ENCODE measurements at places on chromosomes 7 and 10.

DNA sequence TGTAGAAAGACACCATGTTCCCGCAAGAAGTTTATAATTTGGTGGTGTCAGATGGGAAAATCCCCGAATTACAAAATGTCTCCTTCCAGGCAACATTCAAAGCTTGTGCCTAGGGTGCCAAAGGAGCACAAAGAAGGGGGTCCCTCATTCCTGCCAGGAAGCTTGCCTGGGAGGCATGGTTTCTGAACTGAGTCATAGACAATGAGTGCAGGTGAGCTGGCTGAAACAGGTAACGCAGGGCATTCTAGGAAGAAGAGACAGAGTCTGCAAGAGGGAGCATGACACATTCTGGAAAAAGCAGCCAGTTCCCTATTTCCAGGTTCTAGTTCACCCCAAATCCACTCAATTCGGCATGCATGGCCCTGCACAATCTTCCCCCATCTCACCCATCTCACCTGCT is 11.9 kb upstream of the CALU start:
- no peak for DNase-seq

DNA sequence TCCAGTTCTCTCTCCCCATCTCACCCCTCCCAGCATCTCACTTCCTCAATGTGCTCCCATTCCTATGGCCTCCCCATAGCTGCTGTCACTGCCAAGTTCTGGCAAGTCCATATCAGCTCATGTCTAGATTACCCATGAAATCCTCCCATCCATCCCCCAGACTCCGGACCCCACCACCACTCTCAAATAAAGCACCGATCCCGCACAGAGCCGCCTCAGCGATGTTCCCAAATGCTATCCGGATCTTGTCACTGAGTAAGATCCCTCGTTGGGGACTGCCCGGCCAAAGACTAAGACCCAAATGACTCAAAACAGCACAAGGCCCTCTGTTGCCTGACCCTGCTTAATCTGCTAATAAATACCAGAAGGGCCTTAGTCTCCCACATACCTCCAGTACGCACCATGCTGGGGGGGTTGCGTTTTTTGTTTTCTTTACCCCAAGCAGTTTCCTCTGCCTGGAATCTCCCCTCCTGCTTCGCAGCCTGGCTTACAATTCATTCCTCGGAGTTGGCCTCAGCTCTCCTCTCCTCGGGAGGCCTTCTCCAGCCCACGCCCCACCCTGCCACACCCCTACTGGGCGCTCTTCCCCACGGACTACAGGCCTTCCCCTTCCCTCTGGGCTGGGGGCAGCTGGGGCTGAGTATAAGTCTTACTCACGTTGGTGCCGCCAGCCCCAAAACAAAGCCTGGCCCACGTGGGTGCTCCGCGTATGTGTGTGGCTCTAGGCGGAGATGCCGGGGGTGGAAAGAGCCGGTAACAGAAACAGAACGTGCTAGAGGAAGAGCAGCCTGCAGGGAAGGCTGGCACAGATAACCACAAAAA is 1.8 kb upstream of the DUSP5 start:
- peak; percentile 89 for DNase-seq

GRCh38 chr10:126199221-126199998 is 188.9 kb downstream of the ADAM12 start:
- DNase-seq: no peak

DNA sequence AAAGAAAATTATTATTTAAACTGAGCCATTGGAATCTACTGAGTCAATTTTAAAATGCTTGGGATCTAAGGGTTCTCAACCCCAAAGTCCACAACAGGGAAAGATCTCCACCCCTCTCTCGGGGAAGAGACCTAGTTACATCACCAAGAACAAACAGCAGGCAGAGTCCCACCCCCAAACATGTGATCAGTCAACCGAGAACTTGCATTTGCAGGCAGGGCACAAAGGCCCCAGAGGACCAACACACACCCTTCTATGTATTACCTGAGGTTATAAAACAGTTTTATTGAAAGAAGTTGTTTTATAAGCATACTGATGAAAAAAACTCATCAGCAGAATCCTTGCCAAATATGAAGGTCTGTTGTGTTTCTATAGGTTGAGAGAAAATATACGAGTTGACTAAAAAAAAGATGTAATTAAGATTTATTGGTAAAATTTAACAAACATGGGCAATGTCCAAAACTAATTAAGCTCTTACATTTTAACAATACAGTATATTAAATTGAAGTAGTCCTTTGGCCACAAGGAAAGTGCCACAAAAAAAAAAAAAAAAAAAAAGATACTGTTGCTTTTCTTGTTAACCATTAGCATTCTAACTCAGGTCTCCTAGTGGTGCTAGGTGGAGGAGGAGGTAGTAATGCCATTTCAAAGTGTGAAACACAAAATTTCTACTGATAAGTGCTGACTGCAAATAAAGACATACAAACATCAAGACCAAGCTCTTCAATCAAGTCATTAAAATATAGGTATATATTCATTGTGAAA is 975 bp upstream of the USP54 start:
- no peak for DNase-seq

GRCh38 chr10:45439365-45439764 is 65.3 kb downstream of the ALOX5 start:
- no peak for DNase-seq

GRCh38 chr7:87058744-87059524 is 520 bp downstream of the ELAPOR2 start:
- DNase-seq: no peak

- DNase-seq: no peak
Observed at GRCh38 chr10:130634816-130635215, 498.6 kb downstream of the GLRX3 start.

GRCh38 chr7:111741811-111742240 is 179.5 kb upstream of the IMMP2L start:
- peak; percentile 70 for DNase-seq

GRCh38 chr10:29973921-29974320 is 85.5 kb downstream of the JCAD start:
- no peak for DNase-seq

DNA sequence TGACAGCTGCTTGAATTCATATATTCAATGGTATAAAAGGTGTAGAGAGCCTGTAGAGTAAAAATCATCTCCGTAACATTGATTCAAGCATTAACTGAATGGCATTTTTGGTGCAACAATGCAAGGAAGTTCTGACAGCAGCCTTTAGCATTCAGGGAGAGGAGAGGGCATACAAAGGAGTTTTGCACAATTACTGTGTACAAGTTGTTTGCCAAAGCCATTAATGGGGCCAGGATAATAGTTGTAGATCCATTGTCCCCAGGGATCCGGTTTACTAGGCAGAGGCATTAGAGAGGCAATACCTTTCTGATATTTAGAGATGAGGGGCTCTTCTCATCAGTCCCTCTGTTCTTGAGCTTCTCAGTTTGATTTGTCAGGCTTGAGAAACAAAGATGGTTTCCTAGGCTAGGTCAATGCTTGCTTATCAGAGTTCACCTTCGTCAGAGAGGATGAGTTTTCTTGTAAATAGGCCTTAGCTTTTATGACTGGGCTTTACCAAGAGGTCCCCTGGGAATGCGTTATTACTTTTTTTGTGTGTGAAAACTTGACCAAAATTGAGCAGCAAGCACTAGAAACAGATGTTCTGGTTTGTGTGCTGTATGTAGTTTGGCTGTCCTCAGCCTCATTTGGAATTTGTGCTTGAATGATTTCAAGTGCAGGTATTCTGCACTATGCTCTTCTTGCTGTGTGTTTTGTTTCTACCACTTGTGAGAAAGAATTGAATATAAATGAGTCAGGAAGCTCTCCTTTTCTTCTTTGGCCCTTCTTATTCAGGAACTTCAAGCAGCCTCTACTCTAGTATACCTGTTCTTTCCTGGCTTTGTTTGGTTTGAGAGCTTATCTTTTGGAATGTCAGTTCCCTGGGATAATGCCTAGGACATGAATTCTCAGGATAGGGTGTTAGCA is 32.0 kb downstream of the SND1 start:
- no peak for DNase-seq

GRCh38 chr10:123558651-123559050 is 107.5 kb upstream of the GPR26 start:
- no peak for DNase-seq

- DNase-seq: no peak
Observed at GRCh38 chr7:49850921-49851613, 77.6 kb downstream of the VWC2 start.

DNA sequence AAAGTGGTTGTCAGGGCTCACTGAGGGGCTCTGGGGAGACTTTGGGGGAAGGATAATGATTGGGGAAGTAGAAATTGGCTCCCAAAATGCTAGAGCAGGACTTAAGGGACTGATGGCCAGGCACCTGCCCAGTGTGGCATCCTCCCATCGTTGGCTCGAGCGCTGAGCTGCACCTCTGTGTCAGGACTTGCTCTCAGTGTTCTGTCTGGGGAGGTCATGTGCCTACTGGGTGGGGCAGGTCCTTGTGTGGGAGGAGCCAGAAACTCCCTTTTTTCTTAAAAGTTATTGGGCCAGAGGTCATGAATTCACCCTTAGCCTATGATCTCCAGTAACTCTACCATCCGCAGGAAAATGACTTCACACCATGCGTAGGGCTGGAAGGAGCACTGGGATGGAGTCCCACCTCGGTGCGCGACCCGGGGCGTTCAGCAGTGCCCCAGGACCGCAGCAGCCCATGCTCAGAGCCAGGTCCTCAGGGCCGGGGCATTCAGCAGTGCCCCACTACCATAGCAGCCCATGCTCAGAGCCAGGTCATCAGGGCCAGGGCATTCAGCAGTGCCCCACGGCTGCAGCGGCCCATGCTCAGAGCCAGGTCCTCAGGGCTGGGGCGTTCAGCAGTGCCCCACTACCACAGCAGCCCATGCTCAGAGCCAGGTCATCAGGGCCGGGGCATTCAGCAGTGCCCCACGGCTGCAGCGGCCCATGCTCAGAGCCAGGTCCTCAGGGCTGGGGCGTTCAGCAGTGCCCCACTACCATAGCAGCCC is 221.9 kb downstream of the EBF3 start:
- DNase-seq: peak; percentile 50

DNA sequence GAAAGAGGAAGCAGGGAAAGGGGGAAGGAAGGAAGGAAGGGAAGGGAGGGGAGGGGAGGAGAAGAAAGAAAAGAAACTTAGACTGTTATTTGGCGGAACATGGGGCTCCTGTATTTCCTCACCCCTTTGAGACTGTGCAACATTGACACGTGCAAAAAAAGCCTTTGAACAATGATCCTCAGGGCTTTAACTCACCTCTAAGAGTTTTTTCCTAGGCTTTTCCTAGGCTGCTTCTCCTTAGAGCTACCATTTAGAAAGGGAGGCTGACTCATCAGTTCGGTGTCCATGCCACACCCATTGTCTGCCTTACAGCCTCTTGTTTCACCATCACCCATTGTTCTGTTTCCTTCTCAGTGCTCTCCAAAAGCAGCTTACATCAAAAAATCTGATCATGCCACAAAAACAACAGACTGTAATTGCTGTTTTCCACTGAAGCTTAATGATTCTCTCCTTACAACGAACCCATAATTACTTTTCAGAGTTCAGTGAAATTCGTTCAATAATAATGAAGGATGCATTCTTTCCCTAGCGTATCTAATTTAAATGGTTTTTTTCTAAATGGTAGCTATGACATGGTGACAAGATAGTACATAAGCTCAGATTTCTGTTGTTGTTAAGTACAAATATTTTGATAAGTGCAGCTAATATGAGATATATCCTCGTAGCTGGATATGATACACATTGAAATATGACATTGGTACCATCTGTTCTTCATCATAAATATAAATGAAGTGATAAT is 90.8 kb downstream of the PRLHR start:
- DNase-seq: no peak

DNA sequence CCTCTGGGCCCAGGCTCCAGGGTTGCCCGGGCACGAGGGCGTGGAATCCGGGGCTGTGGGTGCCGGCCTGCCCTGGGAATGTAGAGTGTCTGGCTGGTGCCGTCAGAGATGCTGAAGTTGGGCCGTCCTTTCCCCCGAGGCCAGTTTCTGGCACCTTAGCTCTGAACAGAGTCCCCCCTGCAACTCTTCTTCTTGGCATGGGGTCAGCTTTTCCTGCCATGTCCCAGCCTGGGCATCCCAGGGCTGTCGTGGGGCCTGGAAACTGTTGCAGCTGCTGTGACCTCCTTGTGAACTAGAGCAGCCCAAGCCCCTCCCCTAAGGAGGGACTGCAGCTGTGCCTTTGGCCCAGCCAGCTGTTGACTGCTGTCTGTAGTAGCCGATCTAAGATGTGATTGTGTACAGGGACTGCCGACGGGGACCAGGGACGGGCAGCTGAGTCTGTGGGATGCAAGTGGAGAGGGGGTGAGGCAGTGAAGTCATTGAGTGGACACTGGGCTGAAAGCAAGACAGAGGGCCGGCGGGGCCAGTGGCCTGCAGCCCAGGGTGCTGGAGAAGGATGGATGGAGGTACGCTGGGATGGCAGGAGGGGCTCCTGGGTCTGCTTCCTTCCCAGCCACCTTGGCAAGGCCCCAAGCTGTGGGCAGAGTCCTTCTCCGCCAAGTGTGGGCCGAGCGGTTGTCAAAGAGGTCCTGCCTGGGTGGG is 35.8 kb downstream of the GBX1 start:
- DNase-seq: no peak

GRCh38 chr7:12584930-12585329 is 14.4 kb downstream of the SCIN start:
- DNase-seq: no peak

- no peak for DNase-seq
Observed at GRCh38 chr7:69147631-69148030, 450.6 kb upstream of the AUTS2 start.

DNA sequence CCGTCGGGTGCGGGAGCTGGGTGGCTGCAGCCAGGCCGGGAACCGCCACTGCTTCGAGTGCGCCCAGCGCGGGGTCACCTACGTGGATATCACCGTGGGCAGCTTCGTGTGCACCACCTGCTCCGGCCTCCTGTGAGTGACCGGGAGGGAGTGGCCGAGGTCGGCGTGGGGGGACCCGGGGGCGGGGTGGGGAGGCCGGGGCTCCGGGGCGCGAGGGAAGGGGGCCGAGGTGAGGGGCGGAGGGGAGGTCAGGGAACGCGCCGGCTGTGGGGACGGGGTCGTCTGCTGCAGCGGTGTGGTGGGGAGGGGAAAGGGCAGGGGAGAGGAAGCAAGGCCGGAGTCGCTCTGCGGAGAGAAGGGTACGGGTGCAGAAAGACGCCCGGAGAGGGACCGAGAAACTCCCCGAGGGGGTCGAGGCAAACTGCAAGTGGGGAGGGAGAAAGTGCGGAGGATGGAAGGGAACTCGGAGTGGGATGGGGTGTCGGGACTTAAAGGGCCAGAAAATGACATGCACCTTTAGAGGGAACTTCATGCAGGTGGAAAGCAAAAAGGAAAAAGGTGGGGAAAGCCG is 518 bp downstream of the AGFG2 start:
- DNase-seq: no peak

GRCh38 chr10:97539523-97540200 is 32.9 kb upstream of the ANKRD2 start:
- no peak for DNase-seq

GRCh38 chr7:70338015-70338414 is 739.7 kb downstream of the AUTS2 start:
- DNase-seq: no peak

DNA sequence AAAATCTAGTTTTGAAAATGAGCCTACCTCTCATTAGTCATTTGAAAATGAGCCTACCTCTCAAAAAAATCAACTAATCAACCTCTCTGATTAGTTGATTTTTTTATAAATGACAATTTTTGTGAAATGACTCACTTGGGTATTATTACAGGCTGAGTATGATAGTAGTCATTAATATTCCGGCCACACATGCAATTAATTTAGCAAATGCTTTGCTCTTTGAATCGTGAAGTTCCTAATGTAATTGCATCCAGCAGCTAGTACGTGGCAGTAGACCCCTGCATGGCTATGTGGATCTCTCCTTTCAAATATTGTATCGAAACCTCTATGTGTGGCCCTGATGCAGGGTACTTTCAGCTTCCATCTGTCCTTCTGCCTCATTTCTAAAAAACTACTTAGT is 245.9 kb upstream of the PHYHIPL start:
- DNase-seq: no peak

Data from activated effector memory CD4-positive, alpha-beta T cell treated with anti-CD3 and anti-CD28 coated beads, Interleukin-2, amount 50 U/mL, for 16 hours (primary cell).